A549 treated with GW870086 at 1 μM for 4 hours (cell line): ENCODE measurements at places on chromosomes 5 and 9. TPM values are rescaled to one million over a fixed set of nuclear protein-coding genes. Genes with fewer than 3 reads are reported as not detected.

Gene STOML2
- 226 to 272 TPM (median 253 TPM) in 5 replicates for total RNA-seq

Gene GZMA
- total RNA-seq: not detected in 5 replicates

Gene SUSD3
- 0.65 to 1.1 TPM (median 0.83 TPM) in 5 replicates for total RNA-seq

Gene FOXD4L6
- 0.06 TPM in 1 of 5 replicates, not detected in the others for total RNA-seq

Gene LCN1
- total RNA-seq: 0.18 TPM in 1 of 5 replicates, not detected in the others

Gene SLC26A2
- total RNA-seq: 34.5 to 56.7 TPM (median 50.3 TPM) in 5 replicates

Gene CBY3
- total RNA-seq: not detected in 5 replicates

Gene ACER2
- 2.3 to 3.1 TPM (median 2.9 TPM) in 5 replicates for total RNA-seq

Gene FREM1
- total RNA-seq: not detected in 5 replicates

Gene WDR38
- 0.10 to 0.15 TPM in 2 of 5 replicates, not detected in the others for total RNA-seq

Gene STKLD1
- 0.53 to 1.2 TPM (median 0.68 TPM) in 5 replicates for total RNA-seq
